Stimulated activated CD8-positive, alpha-beta memory T cell treated with anti-CD3 and anti-CD28 coated beads, Interleukin-4, amount 100 ng/mL, for 1 hour (primary cell): ENCODE measurements at places on chromosomes 3 and 15.
A peak's percentile ranks its signal among the peaks of the same experiment; 100 is the strongest.

DNA sequence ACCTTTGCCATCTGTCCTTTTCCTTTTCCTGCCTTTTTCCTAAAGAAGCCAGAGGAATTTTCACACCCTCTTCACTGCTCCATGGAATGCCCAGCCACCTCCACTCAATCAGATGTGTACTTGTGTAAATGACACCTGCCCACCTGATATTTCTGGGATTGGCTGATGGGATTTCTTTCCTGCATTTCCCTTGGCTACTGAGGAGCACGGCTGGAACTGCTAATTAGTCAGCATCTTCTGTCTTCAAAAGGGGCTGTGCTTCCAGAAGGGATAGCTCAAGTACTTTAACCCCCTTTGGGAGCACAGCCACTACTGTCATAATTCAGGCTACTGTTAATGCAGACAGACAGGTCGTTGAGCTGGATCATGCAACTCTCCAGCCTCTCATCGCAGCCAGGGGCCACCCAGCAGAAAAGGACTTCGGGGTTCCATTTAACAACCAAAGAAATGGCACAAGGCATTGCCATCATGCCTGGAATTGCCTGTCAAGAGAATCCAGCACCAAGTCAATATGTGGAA, 38.6 kb downstream of the MGLL start:
- no peak for DNase-seq

DNA sequence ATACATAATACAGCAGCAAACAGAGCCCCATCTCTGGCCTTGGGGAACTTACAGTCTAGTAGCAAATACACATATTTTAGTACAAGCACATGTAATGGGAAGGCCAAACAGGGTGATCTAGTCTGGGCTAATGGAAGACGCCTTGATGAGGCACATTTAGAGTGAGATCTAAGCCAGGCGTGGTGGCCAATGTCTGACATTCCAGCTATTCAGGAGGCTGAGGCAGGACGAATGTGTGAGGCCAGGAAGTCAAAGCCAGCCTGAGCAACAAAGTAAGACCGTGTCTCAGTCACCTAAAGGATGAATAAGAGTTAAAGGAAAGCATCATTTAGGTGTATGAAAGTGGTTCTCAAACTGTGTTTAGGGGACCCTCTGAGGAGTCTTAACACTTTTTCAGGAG, 291.9 kb downstream of the MAGI1 start:
- no peak for DNase-seq

- no peak for DNase-seq
Observed at GRCh38 chr15:27723821-27724220, 375.3 kb downstream of the OCA2 start.

GRCh38 chr3:12750223-12750622, 8.8 kb downstream of the TMEM40 start:
- DNase-seq = no peak

- no peak for DNase-seq
Observed at GRCh38 chr3:63954182-63954581, 42.0 kb upstream of the SCAANT1 start.

GRCh38 chr15:31275331-31276262, 51.0 kb upstream of the KLF13 start:
- no peak for DNase-seq

- DNase-seq = no peak
Observed at GRCh38 chr3:18645619-18646018, 220.5 kb upstream of the SATB1 start.

GRCh38 chr3:140532793-140533330, 145.0 kb upstream of the TRIM42 start:
- DNase-seq = no peak

DNA sequence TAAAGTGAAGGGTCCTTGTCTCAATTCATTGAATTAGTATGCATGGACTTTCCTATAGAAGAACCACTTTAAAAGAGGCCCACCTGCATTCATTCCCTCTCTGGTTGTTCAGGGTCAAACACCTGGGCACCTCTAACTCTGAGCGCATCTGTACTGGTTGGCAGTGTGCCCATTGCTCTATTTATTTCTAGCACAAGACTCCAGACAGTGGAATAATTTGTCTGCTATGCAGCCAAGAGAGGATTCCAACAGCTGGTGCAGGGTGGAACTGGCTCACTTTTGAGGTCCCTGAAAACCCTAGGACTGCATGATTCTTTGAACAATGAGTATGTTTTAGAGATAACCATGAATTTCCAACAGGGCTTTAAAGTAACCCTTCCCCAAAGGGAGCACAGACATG, 57.9 kb downstream of the CCDC33 start:
- DNase-seq = no peak

- no peak for DNase-seq
Observed at GRCh38 chr3:68996356-68996995, 17.0 kb downstream of the EOGT start.

DNA sequence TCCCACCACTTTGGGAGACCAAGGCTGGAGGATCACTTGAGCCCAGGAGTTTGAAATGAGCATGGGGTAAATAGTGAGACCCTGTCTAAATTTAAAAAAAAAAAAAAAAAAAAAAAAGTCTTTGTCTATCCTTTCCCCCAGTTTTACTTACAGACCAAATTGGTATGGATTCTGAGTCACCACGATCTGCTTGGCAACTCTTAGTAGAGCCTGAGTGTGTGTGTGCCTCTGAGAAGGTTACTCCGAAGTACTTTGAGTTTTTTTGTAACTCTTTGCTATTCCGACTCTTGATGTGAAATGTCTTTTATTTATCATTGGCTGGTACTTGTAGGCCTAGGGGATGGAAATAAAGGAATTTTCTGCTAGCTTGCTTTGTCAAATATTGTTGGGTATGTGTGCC, 63.3 kb downstream of the RBM6 start:
- no peak for DNase-seq

DNA sequence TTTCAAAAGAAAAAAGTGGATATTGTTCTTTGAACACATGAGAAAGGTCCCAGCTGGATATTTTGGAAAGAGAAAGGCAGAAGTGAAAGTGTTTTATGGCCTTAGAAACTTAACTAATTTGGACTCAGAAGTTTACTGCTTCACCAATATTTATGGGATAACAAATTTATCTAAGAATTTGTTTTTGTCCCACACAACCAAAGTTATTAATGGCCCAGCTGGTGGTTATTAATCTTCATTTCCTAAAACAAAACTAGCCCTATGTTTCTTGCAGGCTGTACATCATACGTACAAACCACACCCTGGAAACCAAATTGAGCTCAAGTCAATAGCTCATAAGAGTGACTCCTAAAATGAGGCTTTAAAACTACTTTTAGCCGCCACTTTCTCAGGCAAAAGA, 372.9 kb upstream of the LMCD1 start:
- no peak for DNase-seq

DNA sequence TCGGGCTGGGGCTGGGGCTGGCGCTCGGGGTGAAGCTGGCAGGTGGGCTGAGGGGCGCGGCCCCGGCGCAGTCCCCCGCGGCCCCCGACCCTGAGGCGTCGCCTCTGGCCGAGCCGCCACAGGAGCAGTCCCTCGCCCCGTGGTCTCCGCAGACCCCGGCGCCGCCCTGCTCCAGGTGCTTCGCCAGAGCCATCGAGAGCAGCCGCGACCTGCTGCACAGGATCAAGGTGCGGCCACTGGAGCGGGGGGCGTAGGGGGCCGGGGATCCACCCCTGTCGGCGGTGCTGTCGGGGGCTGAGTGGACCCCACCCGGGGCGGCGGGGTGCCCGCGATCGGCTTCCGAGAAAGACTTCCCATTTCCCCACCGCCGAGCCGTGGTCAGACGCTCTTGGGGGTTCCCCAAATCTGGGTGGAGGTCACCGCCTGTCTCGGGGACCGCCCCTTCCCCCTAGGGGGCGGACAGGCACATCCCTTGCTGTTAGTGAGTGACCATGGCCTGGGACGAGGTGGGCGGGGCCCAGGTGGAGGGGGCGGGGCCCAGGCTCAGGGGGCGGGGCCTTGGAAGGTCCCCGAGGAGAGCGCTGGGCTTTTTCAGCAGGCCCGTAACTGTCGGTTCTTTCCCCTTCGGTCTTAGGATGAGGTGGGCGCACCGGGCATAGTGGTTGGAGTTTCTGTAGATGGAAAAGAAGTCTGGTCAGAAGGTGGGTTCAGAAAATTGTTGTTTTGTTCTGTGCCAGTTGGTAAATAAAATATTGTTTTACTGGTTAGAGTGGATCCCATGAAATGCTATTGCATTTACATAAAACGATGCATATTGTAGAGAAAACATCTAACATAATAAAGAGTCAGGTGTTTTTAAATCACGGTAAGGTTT, 578 bp downstream of the LACTB start:
- peak; percentile 67 for DNase-seq

- no peak for DNase-seq
Observed at GRCh38 chr3:31213869-31214486, 318.7 kb upstream of the STT3B start.

DNA sequence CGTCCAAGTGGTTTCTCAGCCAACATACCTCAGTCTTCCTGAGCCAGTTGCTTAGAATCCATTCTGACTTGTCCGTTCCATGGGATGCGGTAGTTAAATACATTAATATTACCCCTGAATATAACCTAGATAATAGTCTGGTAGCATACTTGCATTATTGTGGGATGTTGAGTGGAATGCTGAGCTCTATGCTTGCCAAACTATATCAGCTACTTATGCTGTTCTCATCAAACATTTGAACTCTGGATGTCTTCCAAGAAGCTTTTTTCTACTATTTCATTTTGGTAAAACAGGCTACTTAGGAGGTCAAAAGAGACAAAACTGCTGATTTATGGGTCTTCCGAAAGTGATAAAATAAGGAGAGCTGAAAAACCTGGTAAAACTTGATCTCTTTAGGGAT, 429.5 kb downstream of the NAALADL2 start:
- no peak for DNase-seq

DNA sequence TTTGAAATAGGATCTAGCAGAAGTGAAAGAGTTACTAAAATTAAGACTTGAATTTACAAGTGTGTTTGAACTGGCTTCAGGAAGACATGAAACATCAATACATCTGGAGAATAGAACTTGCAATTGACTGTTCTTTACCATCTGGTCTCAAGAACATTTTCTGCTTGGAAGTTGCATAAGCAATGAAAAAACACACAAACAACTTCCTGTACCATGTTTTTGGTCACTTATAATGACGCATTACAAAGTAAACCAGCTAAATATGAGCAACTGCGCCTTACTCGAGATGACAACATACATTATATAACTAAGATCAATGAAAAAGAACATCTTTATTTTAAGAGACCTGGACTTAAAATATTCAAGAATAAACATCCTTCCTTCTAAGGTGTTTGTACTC, 112.5 kb downstream of the TIGIT start:
- no peak for DNase-seq

GRCh38 chr3:17021614-17022013, 136.9 kb downstream of the PLCL2 start:
- no peak for DNase-seq

GRCh38 chr3:155382396-155383042, 89.0 kb upstream of the STRIT1 start:
- DNase-seq = no peak

DNA sequence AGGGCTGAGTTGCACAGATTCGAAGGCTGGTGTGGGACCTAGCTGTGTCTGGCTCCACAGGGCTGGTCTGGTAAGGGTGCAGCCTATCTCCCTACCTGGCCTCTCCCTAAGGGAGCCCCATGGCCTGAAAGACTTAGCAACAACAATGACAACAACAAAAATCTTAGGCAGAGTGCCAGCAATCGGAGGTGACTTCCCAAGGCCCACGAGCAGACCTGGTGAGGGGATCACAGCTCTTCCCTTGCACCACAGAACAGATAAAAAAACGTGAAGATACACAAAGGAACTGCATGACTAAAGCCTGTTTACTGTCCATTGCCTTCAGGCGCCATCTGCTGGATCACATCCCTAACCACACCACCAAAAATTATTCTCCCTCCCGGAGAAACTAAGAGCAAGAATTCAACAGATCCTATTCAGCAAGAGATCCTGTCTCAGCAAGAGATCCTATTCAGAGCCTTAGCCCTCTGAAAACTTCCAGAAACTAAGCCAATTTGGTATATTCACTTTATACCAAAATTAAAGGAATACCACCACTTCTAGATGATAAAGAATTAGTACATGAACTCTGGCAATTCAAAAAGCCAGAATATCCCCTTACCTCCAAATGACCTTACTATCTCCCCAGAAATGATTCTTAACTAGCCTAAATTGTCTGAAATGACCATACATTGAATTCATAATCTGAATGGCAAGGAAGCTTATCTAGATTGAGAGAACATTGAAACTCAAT, 24.1 kb upstream of the OR5K4 start:
- peak; percentile 13 for DNase-seq

GRCh38 chr3:107752202-107752990, 229.6 kb downstream of the BBX start:
- no peak for DNase-seq

- DNase-seq = no peak
Observed at GRCh38 chr3:23304424-23304823, 101.3 kb downstream of the UBE2E2 start.

- DNase-seq = no peak
Observed at GRCh38 chr3:60610441-60611112, 640.7 kb downstream of the FHIT start.

DNA sequence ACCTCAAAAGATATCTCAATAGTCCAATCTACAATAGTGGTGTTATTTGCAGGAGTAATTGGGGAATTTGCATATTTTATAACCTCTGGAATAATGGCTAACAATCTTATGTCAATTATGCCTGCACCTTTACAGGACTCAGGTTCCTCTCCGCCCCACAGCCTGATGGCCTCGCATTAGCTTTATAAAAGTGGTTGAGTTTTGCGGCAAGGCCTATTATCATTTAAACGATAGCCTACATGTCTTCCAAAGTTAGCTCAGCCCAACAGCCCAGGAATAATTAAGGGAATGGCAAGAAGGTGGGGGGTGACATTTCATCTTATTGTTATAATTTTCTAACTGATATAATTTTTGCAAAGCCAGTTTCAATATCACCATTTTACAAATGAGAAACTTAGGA, 97.3 kb downstream of the RTP4 start:
- DNase-seq = no peak

DNA sequence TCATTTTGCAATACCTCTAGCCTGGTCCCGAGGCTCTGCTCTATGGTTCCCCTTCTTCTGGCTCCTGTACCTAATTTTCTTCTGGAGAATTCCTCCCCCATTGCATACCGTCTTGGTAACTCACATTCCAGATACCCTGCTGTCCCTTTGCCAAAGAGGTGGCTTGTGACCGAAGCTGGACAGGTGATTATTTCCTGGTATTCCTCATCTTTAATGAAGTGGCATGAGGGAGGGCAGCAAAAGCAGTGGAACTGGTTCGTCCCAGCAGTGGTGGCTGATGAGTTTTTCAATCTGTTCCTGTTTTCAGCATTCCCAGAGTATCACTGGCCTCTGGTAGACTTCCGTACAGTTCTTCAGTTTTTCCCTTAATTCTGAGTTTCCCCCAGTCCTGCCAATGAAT, 186.2 kb upstream of the CADPS start:
- no peak for DNase-seq

GRCh38 chr3:100715176-100715575, 5.9 kb downstream of the TFG start:
- no peak for DNase-seq

DNA sequence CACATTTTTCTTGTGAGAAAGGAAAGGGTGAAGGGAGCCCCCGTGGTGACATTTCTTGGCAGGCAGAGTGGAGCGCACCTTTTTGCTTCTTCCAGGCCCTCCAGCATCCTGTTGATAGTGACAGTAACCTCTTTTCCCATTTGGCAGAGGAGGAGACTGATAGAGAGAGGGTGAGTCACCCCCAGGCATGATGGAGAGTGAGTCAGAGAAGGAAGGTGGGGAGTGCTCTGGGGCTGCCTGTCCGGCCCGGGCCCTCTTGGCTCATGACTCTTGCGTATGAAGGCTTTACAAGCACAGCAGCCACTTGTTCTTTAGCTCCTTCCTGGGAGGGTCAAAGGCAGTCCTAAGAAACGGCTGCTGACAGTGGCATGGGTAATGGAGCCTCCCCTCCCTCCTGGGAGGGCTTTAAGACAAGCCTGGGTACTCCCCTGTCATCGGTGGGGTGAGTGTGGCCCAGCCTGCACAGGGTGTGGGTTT, 16.0 kb downstream of the ANKRD63 start:
- DNase-seq = no peak
